ENCODE measurements at places on chromosomes 4 and X.
A peak's percentile ranks its signal among the peaks of the same experiment; 100 is the strongest.

- no peak for DNase-seq
Observed at GRCh38 chr4:122762520-122762919, 30.0 kb downstream of the BBS12 start.

DNA sequence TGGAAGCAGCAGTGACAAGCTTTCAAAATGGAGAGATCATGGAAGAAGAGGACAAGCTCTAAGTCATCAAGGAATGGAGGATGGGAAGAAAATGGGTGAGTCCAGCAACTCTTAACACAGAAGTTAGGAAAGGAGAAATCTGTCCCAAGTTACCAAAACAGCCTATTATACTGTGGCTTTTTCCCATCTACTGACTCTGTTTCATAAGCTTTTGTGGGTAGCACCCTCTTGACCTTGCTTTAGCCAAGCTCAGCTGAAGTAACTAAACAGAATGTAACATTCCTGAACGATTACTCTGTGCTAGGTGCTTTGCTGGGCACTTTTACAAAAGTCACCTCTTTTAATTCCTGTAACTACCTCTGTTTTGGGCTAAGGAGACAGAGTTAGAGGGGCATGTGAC lies 54.9 kb downstream of the MAP7D2 start:
- DNase-seq = no peak

DNA sequence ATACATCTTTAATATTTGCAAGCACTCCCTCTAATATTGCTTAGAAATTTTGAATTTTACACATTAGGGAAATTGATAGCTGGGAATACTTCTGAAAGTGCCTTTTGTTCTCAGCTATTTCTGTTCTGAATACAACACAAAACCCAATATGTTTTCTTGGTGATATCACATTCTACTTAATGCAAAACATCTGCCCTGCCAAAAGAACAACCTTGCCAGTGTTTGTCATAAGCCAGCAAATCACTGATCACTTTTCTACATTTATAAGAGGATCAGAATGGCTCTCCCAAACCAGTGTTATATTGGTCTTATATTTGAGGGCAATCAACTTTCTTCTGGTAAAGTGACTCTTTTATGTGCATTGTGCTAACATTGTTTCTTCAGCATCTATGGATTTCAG lies 126.8 kb upstream of the APOOL start:
- DNase-seq = no peak

- no peak for DNase-seq
Observed at GRCh38 chr4:11597506-11597905, 168.8 kb upstream of the HS3ST1 start.

DNA sequence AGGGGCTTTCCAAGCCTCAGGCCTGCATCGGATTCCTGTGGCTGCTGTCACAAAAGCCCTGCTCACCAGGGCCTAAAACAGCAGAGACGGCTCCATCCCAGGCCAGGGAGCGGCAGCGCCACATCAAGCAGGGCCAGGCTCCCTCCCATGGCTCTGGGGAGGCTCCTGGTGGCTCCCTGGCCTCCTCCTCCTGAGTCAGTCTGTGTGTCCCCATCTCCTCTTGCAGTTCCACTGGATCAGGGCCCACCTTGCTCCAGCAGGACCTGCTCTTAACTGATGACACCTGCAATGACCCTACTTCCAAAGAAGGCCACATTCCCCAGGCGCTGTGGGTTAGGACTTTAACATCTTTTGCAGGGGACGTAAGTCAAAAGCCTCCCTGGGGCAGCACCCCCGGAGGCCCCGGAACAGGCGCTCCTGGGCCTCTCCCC lies 51.9 kb downstream of the CPZ start:
- no peak for DNase-seq

DNA sequence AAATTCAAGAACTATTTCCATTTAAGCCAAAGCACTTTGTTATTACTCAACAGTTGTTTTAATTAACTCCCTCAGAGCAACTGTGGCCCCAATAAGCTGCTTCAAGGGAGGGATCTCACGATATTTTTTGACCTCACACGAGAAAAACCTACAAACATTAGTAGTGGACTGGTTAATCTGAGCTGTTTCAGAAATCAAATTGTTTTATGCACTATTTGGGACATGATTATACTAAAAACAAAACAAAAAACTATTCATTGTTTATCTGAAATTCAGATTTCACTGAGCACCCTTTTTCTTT lies 74.3 kb downstream of the DCHS2 start:
- DNase-seq = no peak

DNA sequence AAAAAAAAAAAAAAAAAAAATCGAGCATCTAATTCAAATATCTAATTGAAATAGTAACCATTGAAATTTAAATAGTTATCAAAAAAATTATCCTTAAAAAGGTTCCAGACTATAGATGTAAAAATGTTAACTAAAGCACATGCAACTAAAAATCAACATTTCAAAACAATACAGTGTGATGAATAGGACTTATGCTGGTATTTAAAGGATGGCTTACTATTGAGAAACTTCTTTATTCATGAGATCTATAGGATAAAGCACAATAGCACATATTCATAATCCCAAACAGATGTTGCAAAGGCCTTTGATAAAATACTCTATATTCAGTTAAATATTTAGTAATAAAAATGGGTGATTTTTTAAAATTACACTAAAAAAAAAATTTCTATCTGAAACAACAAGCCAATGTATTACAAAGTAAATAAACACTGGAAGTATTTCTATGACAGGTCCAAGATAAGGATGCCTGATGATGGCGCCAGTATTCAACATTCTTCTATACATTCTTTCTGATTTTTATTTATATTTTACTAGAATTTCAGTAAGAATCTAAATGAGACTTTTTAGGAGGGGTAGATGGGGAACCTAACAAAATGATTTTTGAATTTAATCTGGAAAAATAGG lies 26.3 kb downstream of the DCLK2 start:
- no peak for DNase-seq

DNA sequence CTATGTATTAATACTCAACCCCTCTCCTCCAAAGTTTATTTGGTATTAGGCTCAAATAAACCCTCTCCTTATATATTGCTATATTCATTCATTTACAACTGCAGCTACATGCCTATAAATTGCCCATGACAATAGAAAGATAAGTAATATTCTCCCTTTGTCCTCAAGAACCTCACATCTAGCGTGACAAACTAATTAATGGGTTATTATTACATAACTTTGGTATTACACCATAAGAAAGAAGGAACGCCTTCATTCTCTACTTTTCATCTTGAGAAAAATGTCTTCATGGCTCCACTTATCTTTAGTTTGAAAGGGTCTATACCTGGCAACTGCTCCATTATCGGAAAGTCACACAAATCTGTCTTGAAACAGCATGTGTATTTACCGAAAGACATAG lies 157.7 kb upstream of the RASGEF1B start:
- no peak for DNase-seq

- no peak for DNase-seq
Observed at GRCh38 chr4:24219209-24219608, 329.4 kb upstream of the PPARGC1A start.

DNA sequence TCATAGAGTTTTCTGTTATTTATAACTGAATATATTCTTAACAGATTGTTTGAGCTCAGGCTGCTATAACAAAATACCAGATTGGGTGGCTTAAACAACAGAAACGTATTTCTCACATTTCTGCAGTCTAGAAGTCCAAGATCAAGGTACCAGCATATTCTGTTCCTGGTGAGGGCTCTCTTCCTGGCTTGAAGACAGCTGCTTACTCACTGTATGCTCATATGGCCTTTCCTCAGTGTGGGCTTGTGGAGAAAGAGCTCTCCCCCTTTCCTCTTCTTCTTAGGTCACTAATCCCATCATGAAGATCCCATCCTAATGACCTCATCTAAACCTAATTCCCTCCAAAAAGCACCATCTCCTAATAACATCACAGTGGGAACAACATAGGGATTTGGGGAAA lies 117.8 kb downstream of the RASGEF1B start:
- no peak for DNase-seq

DNA sequence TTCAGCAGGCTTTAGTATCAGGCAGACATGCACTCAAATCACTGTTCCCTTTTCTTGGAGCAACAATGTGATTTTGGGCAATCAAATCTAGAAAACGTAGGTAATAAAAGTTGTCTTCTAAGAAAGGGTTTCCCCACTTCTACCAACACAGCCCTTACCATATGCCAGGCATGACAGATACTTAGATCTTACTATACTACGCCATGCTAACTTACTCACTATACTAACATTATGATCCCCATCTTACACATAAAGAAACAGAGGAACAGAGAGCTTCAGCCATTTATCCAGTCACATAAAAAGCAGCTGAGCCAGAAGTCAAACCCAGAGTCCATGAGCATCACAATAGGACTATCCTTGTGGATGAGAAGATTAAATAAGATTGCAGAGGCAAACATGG lies 9.2 kb downstream of the TXK start:
- no peak for DNase-seq

- no peak for DNase-seq
Observed at GRCh38 chr4:112284662-112285411, 867 bp downstream of the TIFA start.

- peak; percentile 29 for DNase-seq
Observed at GRCh38 chr4:75907966-75908365, 5.7 kb upstream of the PPEF2 start.

DNA sequence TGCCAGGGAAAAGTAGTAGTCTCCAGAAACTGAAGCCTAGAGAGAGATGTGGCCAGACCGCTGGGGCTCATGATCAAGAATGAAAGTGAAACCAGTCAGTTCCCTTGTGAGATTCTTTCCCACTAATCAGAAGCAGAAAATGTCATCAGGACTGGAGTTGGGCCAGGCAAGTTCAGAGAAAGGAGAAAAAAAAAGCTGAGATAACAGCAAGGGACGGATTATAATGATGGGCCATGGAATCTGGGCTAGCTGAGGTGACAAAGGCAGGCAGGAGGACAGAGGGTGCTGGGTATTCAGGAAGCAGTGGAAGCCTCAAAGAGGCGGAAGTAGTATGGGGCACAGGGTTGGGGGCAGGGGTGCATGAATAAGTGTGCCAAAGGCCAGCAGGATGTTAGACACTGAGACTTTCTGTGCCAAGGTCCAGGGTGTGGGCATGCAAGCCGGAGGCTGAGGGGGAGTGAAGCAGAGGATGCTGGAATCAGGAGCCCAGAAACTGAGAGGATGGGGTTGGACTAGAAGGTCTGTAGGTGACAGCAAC lies 2.5 kb downstream of the CXorf38 start:
- peak; percentile 20 for DNase-seq

- DNase-seq = no peak
Observed at GRCh38 chr4:99437723-99438404, 2.7 kb upstream of the ADH7 start.

DNA sequence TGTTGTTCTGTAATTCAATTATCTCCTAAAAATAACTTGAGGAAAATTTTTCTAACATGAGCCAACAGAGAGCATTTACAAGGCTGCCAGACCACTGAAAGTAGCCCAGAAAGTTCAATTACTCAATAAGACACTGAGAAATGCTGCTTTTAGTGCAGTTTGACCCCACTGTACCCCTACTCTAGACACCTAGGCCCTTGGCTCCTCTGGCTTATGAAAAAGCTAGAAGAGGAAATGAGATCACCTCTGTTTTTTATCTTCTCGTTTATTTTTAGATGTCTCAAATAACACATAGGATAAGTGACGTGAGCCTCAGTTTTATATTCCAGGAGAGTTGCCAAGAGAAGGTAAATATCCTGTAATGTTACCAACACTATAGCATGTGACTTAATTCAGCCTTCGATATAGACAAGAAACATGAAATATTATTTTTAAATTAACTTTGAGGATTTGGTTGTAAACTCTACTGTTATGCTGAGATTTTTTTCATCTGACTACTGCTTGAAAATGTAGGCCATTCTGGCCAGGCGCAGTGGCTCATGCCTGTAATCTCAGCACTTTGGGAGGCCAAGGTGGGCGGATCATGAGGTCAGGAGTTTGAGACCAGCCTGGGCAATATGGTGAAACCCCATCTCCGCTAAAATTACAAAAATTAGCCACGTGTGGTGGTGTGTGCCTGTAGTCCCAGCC lies 24.4 kb downstream of the TNIP3 start:
- no peak for DNase-seq

DNA sequence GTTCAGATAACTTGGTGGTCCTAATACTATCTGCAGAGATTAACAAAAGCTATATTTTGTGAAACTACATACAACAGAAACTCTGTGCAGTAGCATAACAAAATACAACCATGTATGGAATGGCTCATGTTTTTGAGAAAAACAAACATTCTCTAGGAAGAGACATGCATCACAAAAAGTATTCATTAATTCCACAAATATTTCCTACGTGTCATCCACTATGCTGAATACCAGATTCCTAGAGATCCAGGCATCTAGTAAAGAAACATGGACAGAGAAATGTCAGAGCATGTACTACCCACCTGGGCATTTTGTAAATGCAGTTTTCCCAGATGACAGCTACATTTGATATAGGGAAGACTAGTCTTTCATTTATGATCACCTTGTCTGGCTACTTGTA lies 248.1 kb downstream of the OPHN1 start:
- DNase-seq = no peak

DNA sequence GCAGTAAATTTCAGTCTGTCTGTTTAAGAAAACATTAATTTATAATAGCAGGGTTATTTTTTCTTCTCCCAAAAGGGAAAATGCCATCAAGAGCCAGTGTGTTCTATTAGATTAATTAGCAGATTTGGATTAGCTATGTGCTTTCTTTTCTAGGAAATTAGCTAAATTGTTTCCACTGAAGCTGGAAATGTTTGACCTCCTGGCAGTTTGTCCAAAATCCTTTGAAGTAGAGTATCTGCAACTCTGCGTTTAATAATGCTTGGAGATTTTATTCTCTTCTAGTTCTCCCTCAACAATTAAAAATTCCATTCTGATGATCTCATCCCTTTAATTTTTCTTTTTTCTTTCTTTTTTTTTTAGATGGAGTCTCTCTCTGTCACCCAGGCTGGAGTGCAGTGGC lies 27.1 kb upstream of the HOPX start:
- DNase-seq = no peak

GRCh38 chr4:39706741-39707511 lies 9.0 kb downstream of the UBE2K start:
- no peak for DNase-seq

DNA sequence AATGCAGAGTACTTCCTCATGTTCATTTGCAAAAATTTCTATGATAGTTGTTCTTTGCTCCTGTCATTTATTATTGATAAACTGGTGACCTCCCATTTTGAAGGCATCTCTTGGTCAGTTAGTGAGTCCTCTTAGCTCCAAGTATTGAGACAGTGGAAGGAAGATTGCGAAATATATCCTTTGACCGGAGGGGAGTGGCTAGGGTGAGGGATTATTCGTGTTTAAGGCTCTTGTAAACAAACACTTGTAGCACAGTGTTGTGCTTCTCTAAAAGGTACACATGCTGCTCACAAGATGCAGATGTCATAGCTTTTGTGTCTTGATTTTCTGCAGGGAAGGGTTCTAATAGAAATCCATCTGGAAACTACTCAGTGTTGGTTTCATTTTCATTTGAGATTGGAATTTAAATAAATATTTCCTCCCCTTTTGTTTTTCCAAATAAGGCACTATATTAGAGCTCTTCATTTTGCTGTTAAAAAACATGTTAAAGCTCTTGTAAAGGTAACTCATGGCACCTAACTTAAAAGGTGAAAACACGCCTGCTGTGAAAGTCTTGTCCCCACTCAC lies 21.8 kb downstream of the TXLNG start:
- DNase-seq = no peak
